ENCODE measurements at places on chromosomes 6 and 20.

DNA sequence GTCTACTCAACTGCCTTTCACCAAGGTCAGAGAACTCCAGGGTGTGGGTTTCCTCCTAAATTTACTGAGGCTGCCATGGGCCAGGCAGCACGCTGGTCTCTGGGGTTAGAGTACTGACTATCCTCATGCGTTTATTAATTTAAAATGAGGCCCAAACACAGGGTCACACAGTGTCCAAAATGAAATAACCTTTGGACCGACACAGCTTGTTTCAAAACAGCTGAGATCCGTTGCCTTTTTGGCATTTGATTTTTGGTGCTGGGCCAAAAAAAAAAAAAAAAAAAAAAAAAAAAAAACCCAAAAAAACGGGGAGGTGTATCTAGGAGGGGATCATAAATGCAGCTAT lies 14.6 kb upstream of the TOX2 start:
- DNase-seq, result no peak

- DNase-seq, result no peak
These were observed 395.4 kb downstream of the CDC5L start for GRCh38 chr6:44782892-44783291.

DNA sequence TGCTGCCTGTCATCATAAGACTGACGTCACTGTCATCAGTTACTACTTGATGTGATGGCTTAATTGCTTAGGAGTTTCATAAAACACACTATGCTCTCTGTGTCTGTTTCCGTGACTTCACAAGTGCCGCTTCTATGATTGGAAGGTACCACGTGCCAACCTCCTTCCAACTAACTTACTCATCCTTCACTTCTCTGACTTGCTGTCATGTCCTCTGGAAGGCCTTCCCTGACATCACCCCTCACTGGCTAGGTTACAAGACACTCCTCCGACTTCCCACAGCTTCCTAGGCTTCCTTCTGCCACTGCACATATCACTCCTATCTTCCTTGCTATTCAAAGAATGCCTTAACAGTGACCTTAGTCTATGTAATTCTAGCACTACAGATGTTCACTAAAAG lies 20.4 kb downstream of the SERINC3 start:
- DNase-seq, result no peak

DNA sequence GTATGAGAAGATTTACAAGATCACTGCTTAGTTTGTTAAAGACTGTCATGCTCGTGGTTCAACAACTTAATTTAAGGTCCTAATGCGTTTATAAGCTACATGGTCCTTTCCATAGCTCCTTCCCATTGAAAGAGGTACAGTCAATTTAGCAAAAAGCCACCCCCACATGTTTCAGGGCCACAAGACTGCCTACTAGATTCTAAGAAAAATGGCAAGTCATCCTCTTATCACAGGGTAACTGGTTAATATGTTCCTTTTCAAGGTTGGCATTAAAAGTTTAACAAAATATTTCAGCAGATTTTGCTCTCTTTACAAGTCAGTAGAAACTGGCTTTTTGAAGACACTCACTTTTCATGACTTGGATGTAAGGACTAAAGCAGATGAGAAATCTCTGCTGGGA lies 15.7 kb downstream of the GSTA3 start:
- no peak for DNase-seq

DNA sequence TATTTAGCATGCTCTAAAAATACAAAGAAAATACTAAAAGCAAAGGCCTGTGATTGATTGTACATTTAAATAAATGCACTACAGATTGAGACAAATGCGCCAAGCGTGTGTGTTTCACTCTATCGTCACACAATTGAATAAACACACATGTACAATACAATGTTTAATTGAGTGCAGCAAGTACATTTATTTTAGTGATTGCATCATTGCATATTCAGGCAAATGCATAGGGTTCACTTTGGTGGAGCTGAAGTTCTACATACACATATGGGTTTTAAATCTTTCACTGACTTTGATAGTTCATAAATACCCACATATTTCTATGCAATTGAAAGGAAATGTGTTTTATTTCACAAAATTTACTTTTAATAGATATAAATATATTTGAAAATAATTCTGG lies 750.6 kb upstream of the MMS22L start:
- DNase-seq, result no peak

GRCh38 chr6:44078827-44079671 lies 48.2 kb downstream of the MRPL14 start:
- DNase-seq, result peak; percentile 62

DNA sequence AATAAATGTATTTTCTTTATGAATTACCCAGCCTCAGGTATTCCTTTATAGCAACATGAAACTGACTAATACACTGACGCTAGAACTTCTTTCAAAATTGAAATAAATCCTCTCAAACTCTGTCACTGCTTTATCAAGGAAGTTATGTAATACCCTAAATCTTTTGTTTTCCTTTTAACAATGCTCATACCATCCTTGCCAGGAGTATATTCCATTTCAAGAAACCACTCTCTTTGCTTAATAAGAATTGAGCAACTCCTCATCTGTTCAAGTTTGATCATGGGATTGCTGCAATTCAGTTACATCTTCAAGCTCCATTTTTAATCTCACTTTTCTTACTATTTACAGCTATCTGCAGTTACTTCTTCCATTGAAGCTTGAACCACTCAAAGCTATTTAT lies 707.6 kb upstream of the MARCKS start:
- DNase-seq, result no peak

DNA sequence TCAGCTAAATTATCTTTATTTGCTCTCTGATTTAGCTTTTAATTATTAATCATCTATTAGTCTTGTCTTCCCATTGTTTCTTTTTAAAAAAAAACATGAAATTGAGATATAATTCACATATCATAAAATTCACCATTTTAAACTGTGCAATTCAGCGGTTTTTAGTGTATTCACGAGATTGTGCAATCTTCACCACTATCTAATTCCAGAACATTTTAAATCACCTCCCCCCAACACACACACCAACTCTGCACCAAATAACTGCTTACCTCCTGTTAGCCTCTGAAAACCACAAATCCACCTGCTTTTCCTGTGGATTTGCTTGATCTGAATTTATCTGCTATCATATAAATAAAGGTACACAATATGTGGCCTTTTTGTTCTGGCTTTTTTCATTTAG lies 8.8 kb upstream of the ABRACL start:
- DNase-seq, result no peak

DNA sequence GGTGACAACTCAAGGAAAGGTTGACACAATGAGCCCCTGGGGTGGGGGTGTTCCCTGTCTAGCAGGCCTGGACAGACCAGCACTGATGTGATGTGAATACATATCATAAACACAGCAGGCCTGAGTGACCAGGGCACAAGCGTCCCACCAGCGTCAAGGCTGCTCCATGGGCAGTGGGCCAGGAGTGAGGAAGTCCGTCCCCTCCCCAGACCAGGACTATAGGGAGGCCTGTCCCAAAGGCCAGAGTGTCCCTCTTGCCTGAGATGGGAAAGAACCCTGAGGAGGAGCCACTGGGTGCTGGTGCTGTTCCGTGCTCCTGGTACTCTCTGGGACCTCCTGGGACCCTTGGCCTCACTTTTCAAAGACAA lies 44.6 kb downstream of the RRBP1 start:
- no peak for DNase-seq

Data from stimulated activated effector memory CD8-positive, alpha-beta T cell treated with anti-CD3 and anti-CD28 coated beads, Interleukin-12 subunit alpha, Interleukin-12 subunit beta, amount 100 ng/mL, for 72 hours (primary cell).